Stimulated activated CD8-positive, alpha-beta memory T cell treated with anti-CD3 and anti-CD28 coated beads, Interleukin-4, amount 100 ng/mL, for 4 hours (primary cell): ENCODE measurements at places on chromosomes 5 and 9.
A peak's percentile ranks its signal among the peaks of the same experiment; 100 is the strongest.

DNA sequence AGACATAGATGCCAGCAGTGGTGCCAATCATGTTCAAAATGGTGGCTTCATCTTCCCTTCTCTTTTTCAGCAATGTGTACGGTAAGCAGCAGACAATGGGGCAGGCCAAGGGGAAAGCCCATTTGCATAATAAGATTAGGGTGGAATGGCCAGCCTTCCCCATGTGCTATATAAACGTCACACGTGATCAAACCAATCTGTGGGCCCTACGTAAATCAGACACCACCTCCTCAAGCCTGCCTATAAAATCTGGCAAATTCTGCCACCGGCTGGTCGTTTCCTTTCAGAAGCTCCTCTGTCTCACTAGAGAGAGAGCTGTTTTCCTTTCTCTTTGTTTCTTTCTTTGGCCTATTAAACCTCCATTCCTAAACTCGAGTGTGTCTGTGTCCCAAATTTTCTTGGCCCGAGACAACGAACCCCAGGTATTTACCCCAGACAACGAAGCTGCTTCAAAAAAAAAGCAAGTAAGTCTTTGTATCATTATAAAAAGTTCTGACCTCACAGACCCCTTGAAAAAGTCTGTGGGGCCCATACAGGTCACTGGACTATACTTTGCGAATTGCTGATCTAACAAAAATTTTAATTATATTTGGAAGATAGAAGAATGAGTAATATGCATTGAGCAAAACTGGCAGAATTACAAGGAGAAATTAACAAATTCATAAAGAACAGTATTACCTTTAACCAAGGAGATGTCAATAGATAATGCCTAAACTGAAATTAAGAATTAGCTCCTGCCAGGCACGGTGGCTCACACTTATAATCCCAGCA lies 15.2 kb downstream of the ZBTB5 start:
- DNase-seq = no peak

DNA sequence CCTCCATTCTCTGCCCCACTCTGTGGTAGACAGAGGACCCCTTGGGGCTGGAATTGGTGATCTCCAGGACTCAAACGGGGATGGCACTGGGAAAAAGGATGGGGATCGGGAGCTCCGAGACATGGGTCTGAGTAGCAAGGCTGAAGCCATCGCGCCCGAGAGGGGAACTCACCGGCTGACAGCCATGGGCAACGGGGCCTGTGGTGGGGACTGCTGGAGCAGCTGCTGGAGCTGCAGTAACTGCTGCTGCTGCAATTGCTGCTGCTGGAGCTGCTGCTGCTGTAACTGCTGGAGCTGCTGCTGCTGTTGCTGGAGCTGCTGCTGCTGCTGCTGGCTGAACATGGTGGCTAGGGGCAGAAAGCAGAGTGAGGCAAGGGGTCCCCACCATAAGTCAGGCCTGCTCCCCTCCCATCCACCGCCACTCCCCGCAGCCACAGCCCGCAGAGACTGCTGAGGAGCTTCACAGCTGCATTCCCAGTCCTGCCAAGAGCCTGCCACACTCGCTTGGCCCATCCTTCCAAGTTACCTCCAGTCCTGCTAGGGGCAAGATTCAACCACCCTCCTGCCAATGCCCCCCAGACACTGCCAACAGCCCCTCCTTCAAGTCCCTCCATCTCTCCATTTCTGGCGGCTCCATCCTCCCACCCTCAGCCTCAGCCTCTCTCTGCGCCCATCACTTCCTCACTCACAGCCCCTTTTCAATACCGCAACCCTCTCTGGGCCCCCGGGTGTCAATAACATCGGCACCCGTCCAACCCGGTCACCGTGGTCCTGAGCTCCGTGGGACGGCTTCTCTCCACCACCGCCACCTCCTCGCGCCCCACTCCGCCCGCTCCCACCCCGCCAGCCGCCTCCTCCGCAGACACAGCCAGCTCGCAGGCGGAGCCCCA lies 611 bp downstream of the CIZ1 start:
- DNase-seq = no peak

GRCh38 chr5:18745988-18746615 lies 1111.8 kb downstream of the TAF11L14 start:
- DNase-seq = peak; percentile 23

- no peak for DNase-seq
Observed at GRCh38 chr9:120654272-120654671, 60.0 kb downstream of the MEGF9 start.

GRCh38 chr9:38338342-38339018 lies 54.0 kb upstream of the ALDH1B1 start:
- no peak for DNase-seq

DNA sequence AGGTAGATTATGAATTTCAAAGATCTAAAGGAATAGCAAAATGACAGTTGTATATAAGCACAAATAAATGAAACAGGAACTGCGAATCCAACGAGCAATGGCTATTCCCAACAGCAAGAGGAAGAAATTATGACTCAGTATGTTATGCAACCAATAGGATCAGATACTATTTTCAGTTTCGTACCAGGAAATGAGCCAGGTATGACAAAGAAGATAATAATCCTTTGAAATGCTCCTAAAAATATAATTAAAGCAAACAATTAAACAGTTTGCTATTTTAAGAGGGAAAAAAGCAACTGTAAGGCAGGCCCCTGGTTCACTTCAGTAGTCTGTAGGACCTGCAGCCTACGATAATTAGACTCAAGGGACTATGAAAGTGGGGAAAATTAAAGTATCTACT lies 58.9 kb downstream of the AUH start:
- no peak for DNase-seq
